ENCODE measurements at places on chromosomes 12 and 14.

DNA sequence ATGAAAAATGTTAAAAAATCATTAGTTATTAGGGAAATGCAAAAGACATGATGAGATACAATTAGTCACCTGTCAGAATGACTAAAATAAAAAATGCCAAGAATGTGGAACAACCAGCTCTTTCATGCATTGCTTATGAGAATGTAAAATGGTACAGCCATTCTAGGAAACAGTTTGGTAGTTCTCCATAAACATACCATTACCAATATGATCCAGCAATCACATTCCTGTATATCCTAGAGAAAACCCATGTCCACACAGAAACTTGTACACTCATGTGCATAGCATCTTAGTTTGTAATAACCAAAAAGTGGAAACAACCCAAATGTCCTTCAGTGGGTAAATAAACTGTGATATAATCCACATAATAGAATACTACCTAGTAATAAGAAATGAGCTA, 245.7 kb downstream of the FUT8 start:
- DNase-seq, result no peak

DNA sequence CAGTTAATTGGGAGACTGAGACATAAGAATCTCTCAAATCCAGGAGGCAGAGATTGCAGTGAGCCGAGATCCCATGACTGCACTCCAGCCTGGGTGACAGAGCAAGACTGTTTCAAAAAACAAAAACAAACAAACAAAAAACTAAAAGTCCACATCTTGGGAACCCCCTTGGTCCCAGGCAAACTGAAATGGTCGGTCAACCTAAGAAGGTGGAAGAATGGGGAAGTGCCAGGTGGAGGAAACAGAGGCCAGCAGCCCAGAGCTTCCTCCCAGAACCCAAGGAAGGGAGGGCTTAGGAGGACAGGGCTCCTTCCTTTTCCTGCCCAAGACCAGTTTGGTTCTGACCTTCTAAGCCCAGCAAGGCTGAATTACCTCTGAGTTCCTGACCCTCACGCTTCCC, 121.0 kb upstream of the FUT8 start:
- DNase-seq, result no peak

- DNase-seq, result no peak
Measured at GRCh38 chr14:91082282-91082681, 21.8 kb upstream of the RPS6KA5 start.

DNA sequence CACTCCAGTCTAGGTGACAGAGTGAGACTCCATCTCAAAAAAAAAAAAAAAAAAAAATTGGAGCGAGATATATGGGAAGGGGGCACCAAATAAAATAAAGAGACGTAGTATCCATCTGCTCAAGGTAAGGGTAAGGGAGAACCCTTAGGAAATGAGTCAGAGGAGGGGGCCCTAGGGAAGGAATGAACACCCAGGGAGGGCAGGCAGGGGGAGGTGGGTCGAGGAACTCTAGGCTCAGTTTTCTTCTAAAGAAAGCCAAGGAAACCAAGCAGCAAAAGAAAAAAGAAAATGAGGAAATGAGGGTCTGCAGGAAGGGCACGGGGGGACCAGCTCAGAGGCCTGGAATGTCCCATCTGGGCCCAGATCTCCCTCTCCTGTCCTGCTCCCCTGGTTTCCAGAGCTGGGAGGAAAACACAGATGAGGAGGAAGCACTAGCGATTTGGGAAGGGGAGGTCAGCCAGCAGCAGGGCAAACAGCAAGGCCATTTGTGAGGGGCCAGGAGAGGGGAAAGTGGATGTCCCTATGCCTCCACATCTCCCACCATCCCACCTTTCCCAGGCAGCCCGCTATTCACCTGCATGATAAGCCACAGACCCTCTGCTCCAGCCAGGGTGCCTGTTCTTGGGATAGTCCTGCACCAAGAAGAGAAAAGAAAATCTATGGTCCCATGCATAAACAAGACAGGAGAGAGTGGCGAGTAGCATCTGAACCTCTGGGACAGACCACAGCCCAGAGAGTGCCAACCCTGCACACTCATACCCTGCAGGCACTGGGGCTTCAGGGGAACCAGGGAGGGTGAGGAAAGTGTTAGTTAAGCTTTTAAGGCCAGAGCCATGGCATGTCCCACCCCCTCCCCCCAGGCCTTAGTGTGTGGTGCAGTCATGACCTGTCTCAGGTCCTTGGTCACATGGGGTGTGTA, 11.9 kb downstream of the SPRYD3 start:
- no peak for DNase-seq

GRCh38 chr12:94254270-94254669, 105.9 kb downstream of the PLXNC1 start:
- no peak for DNase-seq

Measured in NCI-H1417 treated with DMSO at 0.1 percent for 48 hours (cell line).